OCI-LY7 (cell line): ENCODE measurements at places on chromosomes 12 and 14.

- no peak for DNase-seq
Observed at GRCh38 chr12:68538726-68539614, 71.7 kb upstream of the RAP1B start.

DNA sequence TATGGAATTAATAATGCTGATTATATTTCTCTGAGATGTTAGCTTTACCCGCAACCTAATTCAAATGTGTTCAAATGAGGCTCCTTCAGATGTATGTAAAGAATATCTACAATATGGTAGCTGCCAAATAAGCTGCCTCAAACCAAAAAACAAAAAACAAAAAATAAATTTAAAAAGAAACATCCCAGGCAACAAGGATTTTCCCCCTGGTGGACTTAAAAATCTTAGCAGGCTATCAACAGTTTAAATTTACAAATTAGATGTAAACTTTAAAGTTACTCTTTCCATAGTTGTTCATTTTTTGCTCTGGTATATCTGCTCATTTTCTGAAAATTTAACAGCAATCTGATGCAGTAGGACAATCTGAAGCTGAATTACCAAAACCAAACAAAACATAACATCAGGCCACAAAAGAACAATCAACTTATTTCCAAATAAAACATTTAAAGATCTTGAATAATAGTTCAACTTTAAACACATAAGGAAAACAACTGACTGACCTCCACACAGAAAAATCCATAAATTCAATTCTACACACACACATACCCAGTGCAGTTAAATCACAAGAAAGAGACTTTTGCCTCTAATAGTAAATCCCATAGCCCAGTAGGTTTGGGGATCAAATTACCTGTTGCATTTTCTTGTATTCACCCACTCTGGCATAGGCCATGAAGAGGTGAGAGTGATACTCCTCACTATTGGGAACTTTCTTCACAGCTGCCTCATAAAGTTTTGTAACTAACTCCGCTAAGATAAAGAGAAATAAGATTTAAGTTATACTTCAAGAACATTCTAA lies 21.3 kb downstream of the NAA25 start:
- DNase-seq = no peak

- no peak for DNase-seq
Observed at GRCh38 chr14:65972346-65972870, 513.8 kb upstream of the CCDC196 start.

- no peak for DNase-seq
Observed at GRCh38 chr14:96274543-96274942, 18.5 kb downstream of the BDKRB1 start.

GRCh38 chr12:12007001-12007712 lies 63.6 kb upstream of the BCL2L14 start:
- DNase-seq = no peak

DNA sequence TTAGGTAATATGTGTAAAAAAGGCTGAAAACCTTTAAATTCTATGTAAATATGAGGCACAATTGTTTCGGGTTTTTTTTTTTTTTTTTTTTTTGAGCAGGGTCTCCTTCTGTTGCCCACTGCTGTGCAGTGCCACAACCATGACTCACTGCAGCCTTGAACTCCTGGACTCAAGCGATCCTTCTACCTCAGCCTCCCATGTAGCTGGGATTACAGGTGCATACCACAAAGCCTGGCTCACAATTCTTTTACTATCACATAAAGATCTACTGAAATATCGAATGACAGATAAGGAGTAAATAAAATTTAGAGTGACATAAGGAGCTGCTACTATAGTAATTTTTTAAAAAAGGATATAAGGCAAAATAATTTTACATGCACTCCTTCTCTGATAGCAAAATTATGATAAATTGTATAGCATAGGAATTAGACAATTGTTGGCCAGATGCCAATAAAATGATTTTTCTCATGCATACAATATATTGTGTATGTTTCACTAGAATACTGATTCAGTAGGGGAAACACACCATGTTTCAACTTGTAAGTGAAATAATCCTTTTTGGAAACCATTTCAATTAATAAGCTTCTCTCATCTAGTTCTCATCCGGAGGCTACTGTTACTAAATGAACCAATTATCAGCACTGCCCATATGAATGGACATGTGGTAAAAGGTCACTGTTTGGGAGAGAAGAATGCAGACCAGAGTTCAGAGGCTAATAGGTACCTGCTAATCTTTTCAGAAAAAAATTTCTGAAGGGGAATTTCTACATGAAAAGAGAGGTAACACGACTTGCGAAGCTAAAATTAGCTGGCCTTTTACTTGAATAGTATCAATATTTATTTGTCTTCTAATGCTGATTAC lies 108.4 kb downstream of the PPP1R12A start:
- no peak for DNase-seq

GRCh38 chr14:37851054-37851453 lies 255.6 kb downstream of the TTC6 start:
- DNase-seq = no peak

DNA sequence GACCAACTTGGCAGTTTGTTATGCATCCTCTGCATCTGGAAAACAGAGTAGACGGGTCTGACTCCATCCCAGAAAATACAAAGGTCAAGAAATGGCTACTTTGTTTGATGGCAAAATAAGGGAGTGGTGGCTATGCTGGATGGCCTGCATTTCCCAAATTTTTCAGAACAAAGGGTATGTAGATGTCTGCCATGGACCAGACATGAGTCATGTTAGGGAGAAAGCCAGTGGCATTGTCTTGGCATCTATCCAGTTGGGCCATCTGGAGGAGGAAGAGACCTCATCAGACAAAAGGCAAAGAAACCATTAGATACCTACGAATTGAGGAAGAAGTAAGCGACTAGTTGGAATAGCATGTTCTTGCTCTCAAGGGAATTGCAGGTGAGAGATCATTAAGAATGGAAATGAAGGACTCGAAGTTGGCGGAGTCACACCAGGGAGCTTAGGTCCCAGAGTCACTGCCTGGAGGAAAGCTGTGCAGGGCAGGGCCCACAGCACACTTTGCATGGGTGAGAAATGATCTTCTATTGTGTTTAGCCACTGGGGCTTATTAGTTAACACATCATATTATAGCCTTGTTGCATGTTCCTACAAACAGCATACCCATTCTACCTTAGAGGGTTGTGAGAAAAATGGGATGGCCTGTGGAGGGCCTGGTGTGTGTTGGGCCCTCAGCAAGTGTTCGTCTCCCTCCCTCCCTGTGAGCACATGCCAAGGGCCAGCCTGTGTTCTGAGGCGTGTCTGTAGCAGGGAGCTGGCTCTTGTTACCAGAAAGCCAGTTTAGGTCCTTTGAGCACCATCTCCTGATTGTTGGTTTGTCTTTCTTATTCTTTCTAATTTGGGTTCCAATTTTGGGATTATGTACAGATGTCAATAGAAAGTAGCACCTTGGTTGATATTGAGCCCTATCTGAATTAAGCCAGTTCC lies 119.4 kb downstream of the KTN1 start:
- DNase-seq = no peak

DNA sequence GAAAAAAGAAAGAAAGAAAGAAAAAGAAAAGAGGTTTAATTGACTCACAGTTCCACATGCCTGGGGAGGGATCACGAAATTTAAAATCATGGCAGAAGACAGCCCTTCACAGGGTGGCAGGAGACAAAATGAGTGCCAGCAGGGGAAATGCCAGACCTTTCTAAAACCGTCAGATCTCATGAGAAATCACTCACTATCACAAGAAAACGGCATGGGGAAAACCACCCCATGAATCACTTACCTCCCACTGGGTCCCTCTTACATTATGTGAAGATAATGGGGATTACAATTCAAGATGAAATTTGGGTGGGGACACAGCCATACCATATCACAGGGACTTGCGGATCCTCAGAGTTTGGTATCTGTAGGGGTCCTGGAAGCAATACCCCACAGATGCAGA lies 16.3 kb upstream of the EGLN3 start:
- DNase-seq = no peak

GRCh38 chr12:46530373-46531056 lies 157.9 kb upstream of the SLC38A2 start:
- no peak for DNase-seq
